Foreskin keratinocyte (primary cell): ENCODE measurements at places on chromosomes 5 and 9.

DNA sequence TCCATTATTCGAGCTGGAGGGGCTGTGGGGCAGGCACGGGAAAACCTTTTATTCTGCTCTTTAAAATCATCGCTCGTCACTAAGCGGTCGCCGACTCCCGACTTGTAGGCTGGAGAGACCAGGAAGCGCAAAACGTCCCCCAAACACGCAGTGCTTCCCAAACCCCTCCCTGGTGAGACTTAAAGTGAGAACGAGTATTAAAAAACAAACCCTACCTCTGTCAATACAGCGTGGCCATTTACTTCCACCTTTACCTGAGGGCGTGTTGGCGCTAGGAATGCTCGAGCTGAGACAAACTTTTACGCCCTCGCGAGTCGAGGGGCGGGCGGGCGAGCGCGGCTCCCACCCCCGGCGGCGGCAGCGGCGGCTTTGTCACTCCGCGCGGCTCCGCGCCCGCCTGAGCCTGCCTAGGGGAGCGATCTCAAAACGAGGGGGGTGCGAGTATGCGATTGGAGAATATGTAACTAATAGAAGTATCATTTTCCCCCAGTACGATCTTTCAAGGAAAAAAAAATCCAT, at the start of gene NR2F1-AS1:
TSS of gene NR2F1-AS1 (minus strand) at position 293 of the 519 bp plus-strand sequence.
- no peak for DNase-seq

DNA sequence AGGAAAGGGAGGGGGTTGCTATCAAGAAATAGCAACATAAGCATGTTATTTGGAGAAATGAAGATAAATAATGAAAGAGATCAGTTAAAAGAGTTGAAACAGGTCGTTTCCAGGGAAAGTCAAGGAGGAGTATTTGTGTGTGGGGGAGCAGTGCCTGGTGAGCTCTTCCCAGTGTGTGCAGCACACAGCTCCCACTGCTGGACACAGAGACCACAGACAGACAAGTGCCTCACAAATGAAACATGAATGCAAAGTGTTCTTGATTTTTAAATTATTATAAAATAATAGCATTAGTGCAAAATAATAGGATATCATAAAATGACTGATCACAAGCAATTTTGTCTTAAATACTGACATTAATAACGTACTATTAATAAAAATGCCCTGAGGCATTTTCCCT, 40.8 kb downstream of the LIFR start:
- peak; percentile 20 for DNase-seq

GRCh38 chr5:150573867-150574817, 66.2 kb downstream of the NDST1 start:
- DNase-seq = no peak

GRCh38 chr9:120431268-120431667, 148.7 kb downstream of the CDK5RAP2 start:
- DNase-seq = no peak
